ENCODE measurements at places on chromosomes 13 and 19.

- DNase-seq = no peak
Observed at GRCh38 chr19:19186742-19187141, 5.2 kb downstream of the BORCS8 start.

DNA sequence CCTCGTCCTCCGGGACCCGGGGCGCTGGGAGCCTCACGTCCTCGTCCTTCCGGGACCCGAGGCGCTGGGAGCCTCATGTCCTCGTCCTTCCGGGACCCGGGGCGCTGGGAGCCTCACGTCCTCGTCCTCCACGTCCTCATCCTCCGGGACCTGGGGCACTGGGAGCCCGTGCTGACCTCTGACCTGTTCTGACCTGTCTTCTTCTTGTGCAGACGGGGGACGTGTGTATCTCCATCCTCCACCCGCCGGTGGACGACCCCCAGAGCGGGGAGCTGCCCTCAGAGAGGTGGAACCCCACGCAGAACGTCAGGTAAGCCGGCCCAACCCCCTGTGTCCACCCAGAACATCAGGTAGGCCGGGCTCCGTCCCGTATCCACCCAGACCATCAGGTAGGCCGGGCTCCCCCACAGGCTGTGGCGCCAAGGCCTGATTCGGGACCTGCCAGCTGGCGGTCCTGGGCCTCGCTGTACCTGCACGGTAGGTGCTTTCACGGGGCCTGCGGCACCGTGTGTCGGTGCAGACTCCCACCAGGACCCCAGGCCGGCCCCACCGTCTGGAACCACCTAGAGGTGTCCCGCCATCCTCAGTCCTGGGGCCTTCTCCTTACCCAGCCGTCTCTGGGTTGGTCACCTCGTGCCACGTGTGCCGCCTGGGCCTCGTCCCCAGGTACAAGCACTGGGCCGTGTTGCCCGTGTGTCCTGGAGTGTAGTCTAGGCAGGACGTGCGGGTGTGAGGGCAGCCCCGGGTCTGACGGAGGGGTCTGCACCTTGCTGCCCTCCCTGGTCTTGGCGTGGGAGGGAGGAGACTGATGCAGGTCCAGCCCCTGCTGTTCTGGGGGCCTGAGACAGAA is 4.7 kb downstream of the CDC34 start:
- DNase-seq = no peak

GRCh38 chr13:60467098-60467497 is 70.1 kb downstream of the TDRD3 start:
- no peak for DNase-seq

GRCh38 chr13:41649659-41650058 is 192.3 kb downstream of the RGCC start:
- no peak for DNase-seq

GRCh38 chr19:31128291-31128690 is 220.9 kb downstream of the TSHZ3 start:
- no peak for DNase-seq

- DNase-seq = no peak
Observed at GRCh38 chr13:100827489-100828176, 153.0 kb upstream of the TMTC4 start.

Measured in progenitor cell of endocrine pancreas (in vitro differentiated cells).